ENCODE measurements at places on chromosomes 1 and 21.

DNA sequence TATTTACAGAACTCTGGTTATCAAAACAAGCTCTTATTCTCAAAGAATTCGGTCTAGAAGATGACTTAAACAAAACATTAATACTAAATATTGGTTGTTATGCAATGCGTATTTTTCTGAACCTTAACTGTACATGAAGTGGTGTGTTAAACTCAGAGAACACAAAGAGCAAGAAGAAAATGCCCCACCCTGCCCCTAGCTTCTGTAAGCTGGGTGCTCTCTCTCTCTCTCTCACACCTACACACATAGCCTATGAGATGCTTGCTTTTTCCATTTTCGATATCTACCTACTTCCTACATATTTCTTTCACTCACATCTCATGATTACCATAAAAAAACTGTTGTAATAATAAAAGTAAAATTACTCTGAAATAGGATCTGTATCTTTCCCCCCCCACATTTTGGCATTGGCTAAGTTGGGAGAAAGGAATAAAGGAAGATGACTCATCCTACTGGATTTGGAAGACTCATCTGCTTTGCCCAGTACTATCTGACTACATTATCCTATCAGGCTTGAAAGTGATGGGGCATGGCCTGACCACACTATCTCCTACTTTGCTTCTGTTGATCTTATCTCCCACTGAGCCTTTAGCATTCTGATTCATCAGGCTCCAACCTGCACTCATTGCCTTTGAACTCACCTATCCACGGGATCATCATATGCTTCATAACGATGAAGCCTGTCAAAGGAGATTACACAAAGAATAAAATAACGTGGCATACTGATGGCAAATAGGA lies 2.9 kb downstream of the CRYZ start:
- no peak for DNase-seq

- DNase-seq, result no peak
These were observed 80.3 kb downstream of the SSBP3 start for GRCh38 chr1:54325703-54326461.

GRCh38 chr21:17758683-17759082 lies 60.5 kb downstream of the C21orf91 start:
- no peak for DNase-seq

DNA sequence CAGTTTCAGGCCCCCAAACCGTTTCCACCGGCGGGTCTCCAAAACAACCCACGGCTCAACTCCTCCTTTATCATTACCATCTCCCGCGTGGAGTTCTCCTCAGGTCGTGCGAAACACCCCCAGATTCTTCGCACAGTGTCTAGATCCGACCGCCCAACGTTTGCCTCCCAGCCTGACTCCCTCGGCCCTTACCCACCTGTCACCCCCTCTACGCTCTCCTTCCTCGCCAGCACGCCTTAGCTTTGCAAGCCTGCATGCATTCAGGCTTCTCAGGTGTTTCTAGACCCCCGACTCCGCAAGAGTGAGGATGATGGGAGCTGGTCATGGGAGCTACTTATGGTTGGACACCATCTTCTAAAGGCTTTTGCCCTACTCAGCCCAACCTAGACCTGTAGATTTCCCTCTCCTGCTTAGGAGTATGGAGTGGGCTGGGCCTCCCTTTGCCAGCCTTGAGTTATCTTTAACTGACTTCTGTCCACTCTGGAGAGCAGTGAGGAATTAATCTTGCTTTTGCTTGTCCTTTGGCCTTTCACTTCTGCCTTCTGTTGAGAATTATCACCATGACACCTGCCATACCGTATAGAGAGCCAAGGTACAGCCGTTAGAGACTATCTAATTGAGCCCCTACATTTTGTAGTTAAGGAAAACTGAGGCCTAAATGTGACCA lies 865 bp downstream of the ATP5IF1 start:
- peak; percentile 11 for DNase-seq

GRCh38 chr1:114728553-114728952 lies 12.0 kb upstream of the NRAS start:
- no peak for DNase-seq
